Lower leg skin (tissue), 4 donors: ENCODE measurements at places on chromosomes 2 and 18. TPM values are rescaled to one million over a fixed set of nuclear protein-coding genes. Genes with fewer than 3 reads are reported as not detected.

DNA sequence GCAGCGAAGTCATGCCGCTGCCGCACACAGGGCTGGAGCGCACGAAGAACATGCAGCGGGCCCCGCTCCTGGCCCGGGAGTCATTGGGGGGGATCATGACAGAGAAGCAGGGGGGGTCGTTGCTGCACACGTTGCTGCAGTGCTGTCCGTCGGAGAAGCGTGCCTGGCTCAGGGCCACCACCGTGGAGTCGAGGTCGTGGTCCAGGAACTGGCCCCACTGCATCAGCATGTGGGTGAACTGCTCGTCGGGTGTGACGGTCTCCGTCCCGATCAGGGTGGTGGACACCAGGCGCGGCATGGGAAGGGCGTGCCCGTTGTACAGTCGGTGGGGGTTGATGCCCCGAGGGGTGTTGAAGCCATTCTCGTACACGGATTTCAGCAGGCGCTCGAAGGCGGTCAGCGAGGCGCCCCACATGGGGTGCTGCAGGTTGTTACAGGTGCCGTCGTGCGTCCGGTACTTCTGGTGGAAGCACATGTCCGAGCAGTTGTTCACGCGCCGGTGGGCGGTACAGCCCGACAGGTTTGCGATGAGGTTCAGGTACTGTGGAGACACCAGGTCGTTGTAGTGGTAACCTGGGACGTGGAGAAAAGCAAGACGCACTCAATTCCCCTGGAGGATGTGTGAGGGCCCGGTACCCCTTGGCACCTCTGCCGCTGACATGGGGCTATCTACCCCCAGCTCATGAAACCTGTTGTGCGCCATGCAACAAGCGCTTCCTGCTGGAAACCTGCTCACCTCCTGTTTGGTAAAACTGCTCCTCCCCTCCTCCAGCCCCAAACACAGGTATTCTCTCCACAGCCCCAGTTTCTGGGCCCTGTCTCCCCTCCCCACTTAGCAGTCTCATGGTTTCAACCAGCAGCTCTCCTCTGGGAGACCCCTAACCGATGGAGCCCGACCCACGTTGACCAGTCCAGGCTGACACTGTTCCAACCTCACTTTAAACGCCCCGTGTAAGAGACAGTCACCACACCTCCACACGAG is 94.9 kb downstream of the PXDN start:
- DNase-seq, result no peak

DNA sequence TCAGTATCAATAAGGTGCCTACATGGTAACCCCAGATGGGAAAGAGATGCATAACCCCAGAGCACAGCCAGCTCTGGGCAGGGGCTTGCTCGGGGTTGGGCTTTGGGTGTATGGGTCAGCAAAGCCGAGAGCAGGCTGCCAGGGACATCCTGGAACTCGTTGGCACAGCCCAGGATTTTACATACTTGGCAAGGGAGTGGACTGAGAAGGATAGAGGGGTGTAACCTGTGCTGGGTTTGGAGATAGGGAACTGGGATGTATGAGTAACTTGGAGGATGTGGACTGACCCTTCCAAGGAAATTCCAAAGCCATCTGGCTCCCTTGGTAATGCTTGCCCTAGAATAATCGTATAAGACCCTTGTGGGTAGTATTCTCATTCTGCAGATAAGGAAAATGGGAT is 44.2 kb downstream of the GPR39 start:
- no peak for DNase-seq

GRCh38 chr2:64818664-64819060 is 164.9 kb upstream of the SERTAD2 start:
- DNase-seq, result peak; percentile 43

GRCh38 chr2:218001629-218002028 is 1.2 kb downstream of the TNS1 start:
- DNase-seq, result no peak

DNA sequence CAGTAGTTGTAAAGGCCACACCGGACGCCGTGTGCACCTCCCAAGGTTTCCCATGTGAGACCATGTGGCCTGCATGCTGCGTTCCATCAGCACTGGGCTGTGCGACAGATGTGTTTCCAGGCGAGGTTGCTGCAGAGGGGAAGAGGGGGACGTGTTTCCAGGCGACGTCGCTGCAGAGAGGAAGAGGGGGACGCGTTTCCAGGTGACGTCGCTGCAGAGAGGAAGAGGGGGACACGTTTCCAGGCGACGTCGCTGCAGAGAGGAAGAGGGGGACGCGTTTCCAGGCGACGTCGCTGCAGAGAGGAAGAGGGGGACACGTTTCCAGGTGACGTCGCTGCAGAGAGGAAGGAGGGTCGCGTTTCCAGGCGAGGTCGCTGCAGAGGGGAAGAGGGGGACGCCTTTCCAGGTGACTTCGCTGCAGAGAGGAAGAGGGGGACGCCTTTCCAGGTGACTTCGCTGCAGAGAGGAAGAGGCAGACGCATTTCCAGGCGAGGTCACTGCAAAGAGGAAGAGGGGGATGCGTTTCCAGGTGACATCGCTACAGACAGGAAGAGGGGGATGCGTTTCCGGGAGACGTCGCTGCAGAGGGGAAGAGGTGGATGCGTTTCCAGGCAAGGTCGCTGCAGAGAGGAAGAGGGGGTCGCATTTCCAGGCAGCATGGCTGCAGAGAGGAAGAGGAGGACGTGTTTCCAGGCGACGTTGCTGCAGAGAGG is 24.5 kb downstream of the NFATC1 start:
- no peak for DNase-seq

- no peak for DNase-seq
Measured at GRCh38 chr2:67876176-67876575, 186.6 kb downstream of the C1D start.

- DNase-seq, result peak; percentile 73
Measured at GRCh38 chr18:22167091-22167470, 2.3 kb upstream of the GATA6 start.

GRCh38 chr2:144438801-144439631 is 80.9 kb downstream of the ZEB2 start:
- DNase-seq, result no peak

DNA sequence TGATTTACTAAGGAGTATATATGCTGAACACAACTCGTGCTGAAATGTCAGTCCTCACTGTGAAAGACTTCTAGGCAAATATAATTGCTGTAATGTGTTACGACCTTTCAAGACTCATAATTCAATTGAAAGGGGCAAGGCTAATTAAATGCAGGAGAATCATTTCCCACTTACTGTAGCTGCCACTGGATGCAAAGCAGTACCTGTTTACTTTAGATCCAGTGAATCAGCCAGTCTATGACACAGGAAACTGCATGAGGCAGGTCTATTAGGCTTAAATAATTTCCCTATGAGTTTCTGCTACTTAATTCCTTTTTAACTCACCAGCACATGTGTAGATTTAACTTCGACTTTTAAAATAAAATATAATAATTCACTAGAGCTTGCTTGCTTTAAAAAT is 125.6 kb downstream of the CTNNA2 start:
- DNase-seq, result no peak

DNA sequence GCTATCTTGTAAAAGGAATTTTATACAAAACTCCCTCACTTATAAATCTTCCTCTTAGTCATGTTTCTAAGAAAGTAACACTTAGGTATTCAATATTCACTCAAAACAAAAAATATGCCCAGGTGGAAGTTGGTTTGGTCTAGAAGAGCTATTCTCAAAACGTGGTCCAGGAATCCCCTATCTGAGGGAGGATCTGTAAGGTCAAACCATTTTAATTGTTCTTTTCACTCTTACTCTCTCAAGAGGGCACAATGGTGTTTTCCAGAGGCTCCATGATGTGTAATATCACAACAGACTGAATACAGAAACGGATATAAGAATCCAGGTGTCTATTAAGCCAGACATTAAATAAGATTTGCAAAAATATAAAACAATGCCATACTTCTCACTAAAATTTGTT is 9.9 kb downstream of the MOB1A start:
- DNase-seq, result no peak

- no peak for DNase-seq
Measured at GRCh38 chr2:174590928-174591648, 6.5 kb downstream of the WIPF1 start.

DNA sequence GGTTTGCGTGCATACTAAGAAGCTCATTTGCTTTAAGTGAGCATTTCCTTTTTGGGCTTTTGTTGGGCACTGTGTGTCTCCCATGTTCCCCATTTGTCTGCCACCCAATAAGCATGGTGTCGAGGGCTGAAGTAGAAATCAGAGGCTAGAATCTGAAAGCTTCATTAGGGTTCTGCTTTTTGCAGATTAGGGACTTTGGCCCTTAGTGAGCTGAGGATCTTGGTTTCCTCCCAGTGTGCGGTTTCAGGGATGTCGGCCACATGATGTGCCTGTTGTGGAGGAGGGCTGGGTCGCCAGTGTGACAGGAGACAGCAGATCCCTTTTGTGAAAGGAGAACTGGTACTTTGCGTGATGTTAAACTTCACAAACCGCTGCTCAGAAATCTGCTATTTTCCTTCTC is 41.1 kb downstream of the PLEKHB2 start:
- no peak for DNase-seq

DNA sequence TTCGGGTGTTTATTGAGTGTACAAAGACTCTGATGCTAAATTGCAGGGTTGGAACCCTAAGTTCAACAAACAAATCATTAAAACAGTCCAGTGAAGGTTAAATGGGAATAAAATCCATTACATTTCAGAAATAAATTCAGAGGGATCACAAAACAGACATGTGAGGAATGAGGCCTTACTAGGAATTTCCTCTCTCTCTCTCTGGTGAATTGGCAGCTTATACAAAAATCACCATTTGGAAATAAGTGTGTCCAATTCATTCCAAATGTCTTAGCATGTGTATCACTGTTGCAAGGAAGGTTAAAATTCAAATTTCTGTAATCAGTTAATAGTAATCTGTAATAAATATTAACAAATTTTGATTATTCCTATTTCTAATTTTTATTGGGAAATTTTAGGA is 228.6 kb upstream of the PXDN start:
- DNase-seq, result no peak

DNA sequence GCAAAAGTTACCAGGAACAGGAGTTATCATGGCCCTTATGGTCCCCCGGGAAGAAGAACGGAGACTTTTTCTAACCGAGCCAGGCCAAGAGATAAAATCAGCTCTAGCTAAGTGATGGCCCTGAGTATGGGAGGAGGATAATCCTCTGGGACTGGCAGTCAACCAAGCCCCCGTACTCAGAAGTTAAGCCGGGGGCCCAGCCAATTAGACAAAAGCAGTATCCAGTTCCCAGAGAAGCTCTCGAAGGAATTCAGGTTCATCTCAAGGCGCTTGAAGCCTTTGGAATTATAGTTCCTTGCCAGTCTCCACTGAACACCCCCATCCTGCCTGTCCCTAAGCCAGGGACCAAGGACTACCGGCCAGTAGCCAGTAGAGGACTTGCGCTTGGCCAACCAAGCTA is 365.3 kb upstream of the TCF4 start:
- DNase-seq, result no peak

- no peak for DNase-seq
Measured at GRCh38 chr2:230335461-230335863, 8.5 kb downstream of the SP140L start.

The PARD6G gene
- 89.6 TPM for total RNA-seq

The IL36G gene
- total RNA-seq, result 19.1 TPM

The IL1A gene
- 0.53 TPM for total RNA-seq

The CHRND gene
- not detected for total RNA-seq

The TEX44 gene
- total RNA-seq, result not detected

The CYP27C1 gene
- total RNA-seq, result 2.9 TPM

The GPR17 gene
- total RNA-seq, result not detected

The SMYD1 gene
- total RNA-seq, result not detected

The LCT gene
- total RNA-seq, result not detected
